ENCODE measurements at places on chromosomes 3 and 15. TPM values are rescaled to one million over a fixed set of nuclear protein-coding genes. Genes with fewer than 3 reads are reported as not detected.

DNA sequence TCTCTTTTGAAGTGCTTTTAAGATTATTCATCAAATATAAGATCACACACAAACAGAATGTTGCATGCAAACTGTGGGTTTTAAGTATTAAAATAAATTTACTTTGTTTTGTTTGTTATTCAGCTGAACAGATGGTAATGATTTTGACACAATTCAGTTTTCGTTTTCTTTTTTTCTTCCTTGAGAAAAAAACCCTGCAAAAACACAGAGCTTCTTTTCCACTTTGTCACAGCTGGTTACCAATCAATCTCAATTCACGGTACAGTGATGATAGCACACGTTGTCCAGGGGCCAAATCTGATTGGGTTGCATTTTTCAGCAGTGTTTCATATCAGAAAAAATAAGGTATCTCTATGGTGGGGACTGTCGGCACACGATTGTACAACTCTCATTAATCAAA, 473.6 kb downstream of the ROBO2 start:
- H3K36me3 ChIP-seq = no peaks in the 10 kb centered on the region
- H3K27me3 ChIP-seq = no peaks in the 10 kb centered on the region
- no peak overlapping the region for H3K27ac ChIP-seq
- H3K4me1 ChIP-seq = no peaks in the 10 kb centered on the region
- no peak overlapping the region for H3K4me3 ChIP-seq
- DNase-seq = no peak

- H3K4me3 ChIP-seq = peak overlapping the region; percentile 93
- H3K36me3 ChIP-seq = no peaks in the 10 kb centered on the region
- H3K27me3 ChIP-seq = peaks cover 5% of the 10 kb centered on the region
- peaks cover 5% of the 10 kb centered on the region for H3K4me1 ChIP-seq
These were observed 828 bp downstream of the CAND2 start for GRCh38 chr3:12797124-12797891.

The P3H2 gene
- total RNA-seq = not detected

GRCh38 chr3:89155811-89156210, 48.4 kb downstream of the EPHA3 start:
- no peak overlapping the region for H3K27ac ChIP-seq
- no peaks in the 10 kb centered on the region for H3K27me3 ChIP-seq
- no peak overlapping the region for H3K4me3 ChIP-seq
- no peak for DNase-seq
- H3K36me3 ChIP-seq = no peaks in the 10 kb centered on the region

DNA sequence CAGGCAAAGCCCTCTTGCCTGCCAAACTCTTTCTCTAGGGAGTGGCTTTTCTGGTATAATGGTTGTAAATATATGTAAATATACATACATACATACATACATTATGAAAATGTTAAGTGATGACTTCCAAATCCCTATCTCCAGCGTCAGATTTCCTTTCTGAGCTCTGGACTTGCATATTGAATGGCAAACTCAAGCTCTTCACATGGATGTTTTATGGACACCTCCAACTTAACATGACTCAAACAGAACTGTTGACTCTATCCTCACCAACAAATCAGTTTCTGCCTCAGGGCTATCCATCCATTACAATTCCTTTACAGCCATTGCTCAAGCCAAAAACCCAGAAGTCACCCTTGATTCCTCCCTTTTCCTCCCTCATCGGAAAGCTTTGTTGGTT, 45.1 kb downstream of the ADAMTSL3 start:
- DNase-seq = no peak
- peaks cover 11% of the 10 kb centered on the region for H3K27me3 ChIP-seq
- H3K4me3 ChIP-seq = no peak overlapping the region
- H3K27ac ChIP-seq = no peak overlapping the region
- no peaks in the 10 kb centered on the region for H3K36me3 ChIP-seq
- H3K4me1 ChIP-seq = no peaks in the 10 kb centered on the region

The CAV3 gene
- total RNA-seq = not detected

The PDE12 gene
- total RNA-seq = 26.2 TPM

DNA sequence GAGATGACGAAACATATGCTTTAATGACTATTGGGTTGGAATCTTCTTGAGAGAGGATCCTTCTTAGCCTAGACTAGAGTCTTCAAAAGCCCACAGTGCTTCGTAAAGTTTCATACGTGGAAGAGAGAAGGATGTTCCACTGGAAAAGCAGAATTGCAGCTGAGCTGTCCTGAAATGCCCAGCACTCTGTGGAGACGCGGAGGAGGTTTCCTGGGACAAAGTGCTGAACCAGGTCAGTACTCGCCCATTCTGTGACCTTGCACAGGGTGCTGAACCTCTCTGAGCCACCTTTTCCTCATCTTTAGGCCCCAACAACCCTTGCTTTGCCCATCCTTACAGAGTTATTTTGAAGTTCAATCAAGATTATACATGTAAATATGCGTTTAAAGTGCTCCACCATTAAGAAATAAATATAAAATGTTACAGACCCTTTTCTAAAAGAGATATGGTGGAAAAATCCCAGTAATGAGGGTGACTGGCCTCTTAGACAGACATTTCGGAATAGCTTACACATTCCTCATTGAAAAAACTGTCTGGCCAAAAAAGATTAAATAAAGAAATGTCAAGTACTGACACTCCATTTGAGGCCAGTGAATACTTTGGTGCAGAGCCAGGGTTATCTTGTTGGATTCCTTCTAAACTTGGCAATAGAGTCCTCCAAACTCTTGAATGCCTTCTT, 4.2 kb upstream of the MAGEF1 start:
- H3K4me1 ChIP-seq = peaks cover 10% of the 10 kb centered on the region
- H3K27ac ChIP-seq = no peak overlapping the region
- no peaks in the 10 kb centered on the region for H3K36me3 ChIP-seq

GRCh38 chr15:83193721-83194120, 13.9 kb downstream of the HDGFL3 start:
- peaks cover 13% of the 10 kb centered on the region for H3K27me3 ChIP-seq
- no peaks in the 10 kb centered on the region for H3K36me3 ChIP-seq
- no peak overlapping the region for H3K4me3 ChIP-seq
- H3K27ac ChIP-seq = no peak overlapping the region
- no peak for DNase-seq
- no peaks in the 10 kb centered on the region for H3K4me1 ChIP-seq

DNA sequence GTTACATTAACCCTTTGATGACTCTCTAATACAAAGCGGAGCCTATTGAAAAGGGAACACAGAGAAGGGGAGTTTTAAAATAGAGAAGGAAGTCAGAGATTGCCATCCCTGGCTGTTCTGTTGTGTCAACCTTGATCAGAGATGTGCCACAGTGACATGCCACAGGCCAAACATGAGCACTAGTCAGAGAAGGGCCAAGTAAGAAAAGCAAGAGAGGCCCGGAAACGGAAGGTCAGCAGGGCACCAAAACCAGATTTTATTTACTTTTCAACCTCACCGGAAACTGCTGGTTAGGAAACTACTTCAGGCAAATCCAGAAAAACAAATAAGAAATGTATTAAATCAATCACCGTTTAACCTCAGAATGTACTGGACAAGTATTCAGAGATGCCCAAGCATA, 171.8 kb downstream of the ALCAM start:
- no peak overlapping the region for H3K27ac ChIP-seq
- H3K36me3 ChIP-seq = peaks cover 8% of the 10 kb centered on the region
- no peaks in the 10 kb centered on the region for H3K27me3 ChIP-seq
- no peak for DNase-seq
- H3K4me1 ChIP-seq = no peaks in the 10 kb centered on the region
